Endothelial cell (in vitro differentiated cells): ENCODE measurements at places on chromosomes 16 and 17.

GRCh38 chr16:56041556-56042140 is 149.6 kb upstream of the GNAO1 start:
- peak; percentile 50 for DNase-seq

GRCh38 chr17:6464446-6465041 is 20.3 kb downstream of the PIMREG start:
- DNase-seq: no peak

DNA sequence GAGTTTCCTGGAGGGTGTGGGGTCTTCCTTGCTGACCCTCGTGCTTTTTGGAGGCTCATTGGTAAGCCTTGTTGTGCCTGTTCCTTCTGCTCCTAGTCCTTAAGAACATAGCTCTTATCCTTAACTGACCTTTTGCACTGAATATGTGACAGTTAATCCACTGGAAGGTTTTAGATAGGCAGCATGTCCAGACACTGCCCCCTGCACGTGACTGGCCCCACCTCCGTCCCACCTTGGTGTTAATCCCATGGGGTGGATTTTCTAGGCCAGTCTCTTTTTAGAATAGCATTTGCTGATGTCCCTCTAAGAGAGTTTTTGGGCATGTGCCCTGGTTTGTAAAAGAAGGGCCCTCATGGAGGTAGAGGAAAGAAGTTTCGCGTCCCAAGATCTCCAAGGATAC is 58.3 kb downstream of the RBFOX1 start:
- DNase-seq: no peak

- no peak for DNase-seq
These were observed 163.7 kb downstream of the MAF start for GRCh38 chr16:79436885-79437284.

GRCh38 chr16:67628216-67628615 is 16.7 kb upstream of the CARMIL2 start:
- no peak for DNase-seq

- DNase-seq: no peak
These were observed 22.9 kb downstream of the ALDH3A2 start for GRCh38 chr17:19671433-19671832.

DNA sequence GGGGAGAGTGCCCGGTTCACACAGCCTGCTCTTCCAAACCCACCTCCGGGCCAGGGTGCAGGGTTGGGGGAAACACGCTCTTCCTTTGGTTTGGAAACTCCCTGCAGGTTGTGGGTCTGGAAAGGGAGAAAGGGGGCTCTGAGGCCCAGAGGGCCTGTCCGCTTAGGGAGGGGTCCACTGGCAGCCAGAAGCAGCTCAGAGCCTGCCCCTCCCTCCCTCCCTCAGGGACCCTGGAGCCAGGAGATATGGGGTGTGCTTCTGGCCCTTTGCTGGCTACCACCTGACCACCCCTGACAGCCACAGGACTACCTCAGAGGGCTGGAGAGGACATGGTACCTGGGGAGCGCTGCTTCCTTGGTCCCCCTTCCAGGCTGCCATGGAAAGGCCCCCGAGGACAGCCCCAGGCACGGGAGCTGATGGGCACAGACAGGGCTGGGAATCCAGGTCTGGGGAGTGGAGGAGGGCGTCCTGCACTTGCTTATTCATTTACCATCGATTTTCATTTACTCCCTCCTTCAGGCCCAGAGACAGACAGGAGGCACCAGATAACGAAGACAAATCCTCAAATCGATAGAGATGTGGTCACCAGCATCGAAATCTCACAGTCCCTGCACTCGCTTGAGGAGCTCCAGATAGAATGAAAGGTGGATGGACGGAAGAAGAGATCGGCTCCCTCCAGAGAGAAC is 48.4 kb upstream of the DOC2B start:
- DNase-seq: no peak

DNA sequence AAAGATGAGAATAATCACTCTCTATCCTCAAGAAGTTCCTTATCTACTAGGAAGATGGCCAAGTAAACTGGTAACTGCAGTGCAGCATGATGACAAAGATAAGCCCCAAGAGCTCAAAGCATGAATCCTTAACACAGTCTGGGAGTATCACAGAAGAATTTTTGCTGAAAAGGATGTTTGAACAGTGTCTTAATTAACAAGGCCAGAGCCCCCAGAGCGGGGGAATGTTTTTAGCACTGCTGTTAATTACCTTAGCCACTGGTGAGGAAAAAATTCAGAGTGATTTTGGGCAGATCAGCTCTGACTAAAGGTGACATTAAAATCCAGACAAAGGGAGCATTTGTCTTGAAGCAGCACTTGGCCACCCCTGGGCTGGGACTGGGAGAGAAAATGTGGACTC is 30.1 kb downstream of the ADAMTS18 start:
- no peak for DNase-seq

- DNase-seq: no peak
These were observed 236.8 kb downstream of the IRX3 start for GRCh38 chr16:54049591-54050458.

- no peak for DNase-seq
These were observed 16.8 kb upstream of the SUPT4H1 start for GRCh38 chr17:58368860-58369213.

DNA sequence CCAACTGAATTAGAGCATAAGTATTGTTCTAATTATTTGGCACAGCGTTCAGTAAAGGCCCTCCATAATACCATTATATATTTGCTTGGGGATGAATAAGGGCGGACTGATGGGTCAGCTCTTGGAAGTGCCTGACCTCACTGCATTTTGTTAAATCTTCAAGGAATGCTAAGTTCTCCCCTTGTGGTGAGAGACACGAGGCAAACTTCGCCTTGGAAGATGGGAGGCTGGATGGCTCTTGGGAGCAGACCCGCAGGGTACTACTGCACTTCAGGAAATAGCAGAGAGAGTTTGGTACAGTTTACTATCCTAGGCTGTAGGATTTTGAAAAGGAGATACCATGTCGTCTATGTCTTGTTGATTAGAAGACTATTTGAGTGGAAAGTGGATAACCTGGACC is 87.0 kb upstream of the RPRML start:
- DNase-seq: no peak

- no peak for DNase-seq
These were observed 4.2 kb upstream of the FBXL16 start for GRCh38 chr16:709566-710499.

- peak; percentile 91 for DNase-seq
These were observed 15.8 kb downstream of the TMC6 start for GRCh38 chr17:78112518-78113471.

DNA sequence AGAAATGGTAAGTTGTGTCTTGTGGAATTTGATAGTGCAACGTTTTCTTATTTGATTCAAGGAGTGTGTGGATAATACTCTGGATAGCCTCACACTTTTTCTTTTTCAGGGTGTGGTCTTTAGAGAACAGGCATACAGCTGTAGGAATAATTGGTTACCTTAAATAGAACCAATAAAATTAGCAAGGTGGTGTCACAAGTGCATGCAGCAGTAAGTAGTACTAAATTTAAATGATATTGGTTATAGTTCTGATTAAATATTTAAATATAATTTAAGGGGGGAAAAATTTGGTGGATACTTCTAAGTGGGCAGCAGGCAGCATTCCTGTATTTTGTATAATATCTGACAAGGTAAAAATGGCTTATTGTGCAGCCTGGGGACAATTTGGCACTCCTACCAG is 3.7 kb downstream of the HAPSTR1 start:
- no peak for DNase-seq

DNA sequence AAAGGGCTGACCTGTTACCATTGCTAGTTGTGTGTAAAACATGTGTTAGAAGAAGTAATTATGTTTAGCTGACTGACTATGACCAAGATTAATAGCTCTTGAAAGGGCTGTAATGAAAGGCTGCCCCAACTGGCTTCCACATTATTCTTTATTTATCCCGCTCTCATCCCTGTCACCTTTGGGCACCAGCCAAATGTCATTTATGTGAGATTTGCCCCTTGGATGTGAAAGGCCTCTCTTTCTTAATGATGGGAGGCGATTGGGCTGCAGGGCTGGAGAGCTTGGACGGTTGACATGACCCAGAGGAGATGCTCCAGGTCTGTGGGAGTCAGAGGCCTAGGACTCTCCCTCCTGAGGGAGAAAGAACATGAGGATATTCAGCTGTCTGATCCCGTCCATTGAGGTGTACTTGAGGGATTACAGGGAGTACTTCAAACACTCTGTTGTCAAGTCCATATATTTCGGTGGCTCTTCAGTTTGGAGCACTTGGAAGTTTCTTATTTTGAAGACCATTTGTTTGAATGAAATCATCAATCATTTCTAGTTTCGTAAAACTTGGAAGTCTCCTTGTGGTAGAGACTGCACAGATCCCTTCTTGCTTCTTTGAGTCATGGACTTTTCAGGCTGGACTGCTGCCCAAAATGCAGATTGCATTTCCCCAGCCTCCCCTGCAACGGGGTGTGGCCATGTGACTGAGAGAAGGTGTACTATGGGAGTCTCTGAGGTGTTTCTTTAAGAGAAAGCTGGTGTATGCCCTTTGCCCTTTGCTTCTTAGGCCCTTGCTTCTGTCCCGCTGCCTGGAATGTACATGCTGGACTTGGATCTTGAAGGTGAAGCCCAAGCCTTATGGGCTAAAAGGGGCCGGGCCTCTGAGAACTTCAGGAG is 51.3 kb downstream of the FTO start:
- no peak for DNase-seq
